ENCODE measurements at places on chromosomes 5 and 9.

DNA sequence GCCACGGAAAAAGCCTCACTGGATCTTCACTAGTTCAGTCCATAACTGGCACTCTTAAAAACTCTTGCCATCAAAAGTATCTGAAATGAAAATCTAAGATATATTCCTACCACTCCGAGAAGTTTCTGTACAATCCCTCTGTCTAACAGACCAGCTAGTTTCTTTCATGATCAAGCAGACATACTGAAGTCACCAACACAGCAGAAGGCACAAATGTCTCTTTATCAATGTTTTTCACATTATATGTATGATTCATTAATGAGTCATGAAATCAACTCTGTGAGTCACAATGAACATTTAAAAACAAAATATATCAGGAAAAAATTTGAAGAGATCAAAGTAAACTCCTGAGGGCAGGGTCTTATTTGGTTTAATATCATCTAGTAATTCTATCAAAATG lies 50.8 kb downstream of the F2R start:
- no peak for DNase-seq

- DNase-seq: no peak
Observed at GRCh38 chr9:110129425-110129824, 78.5 kb downstream of the C9orf152 start.

DNA sequence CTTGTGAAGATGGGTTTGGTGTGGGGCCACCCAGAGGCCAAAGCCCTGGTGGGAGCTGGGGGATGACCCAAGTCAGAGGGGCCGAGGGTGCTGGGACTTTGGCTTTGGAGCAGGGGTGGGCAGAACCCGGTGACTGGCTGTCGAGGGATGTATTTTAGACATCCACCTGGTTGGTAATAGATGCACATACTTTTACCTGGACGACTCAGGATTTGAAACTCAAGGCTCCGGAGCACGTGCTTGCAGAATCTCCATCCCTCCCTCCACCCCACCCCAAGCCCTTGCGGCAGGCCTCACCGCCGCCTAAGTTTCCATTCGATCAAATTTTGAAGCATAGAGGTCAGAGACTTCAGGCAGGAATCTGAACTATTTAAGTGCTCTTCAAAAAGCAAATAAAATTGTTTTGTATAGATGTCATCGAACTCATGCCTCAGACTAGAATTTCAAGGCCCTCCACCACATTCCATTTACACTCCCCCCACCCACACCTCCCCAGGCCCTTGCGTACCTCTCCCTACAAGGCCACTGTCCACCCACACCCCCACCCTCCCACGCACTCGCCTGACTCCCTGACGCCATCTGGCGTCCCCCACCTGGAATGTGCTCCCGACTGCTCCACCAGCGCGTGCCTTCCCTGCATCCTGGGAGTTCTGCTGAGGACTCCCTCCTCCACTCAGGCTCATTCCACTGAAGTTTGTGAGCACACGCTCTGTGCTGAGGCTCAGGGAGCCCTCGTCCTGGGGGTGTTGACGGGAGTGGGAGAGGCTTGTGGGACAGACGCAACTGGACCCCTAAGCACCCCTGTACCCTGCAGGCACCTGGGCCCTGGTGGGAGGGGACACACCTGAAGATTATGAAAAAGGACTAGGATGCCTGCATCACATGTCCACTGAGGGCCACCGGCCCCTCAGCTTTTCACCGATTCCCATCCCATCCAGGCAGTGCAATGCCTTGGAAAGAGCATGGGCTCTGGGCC lies 56.4 kb upstream of the RPL26L1 start:
- DNase-seq: no peak

GRCh38 chr9:23677446-23677845 lies 148.6 kb downstream of the ELAVL2 start:
- DNase-seq: no peak

- DNase-seq: peak; percentile 86
Observed at GRCh38 chr5:43008363-43009153, 31.6 kb downstream of the ANXA2R start.

DNA sequence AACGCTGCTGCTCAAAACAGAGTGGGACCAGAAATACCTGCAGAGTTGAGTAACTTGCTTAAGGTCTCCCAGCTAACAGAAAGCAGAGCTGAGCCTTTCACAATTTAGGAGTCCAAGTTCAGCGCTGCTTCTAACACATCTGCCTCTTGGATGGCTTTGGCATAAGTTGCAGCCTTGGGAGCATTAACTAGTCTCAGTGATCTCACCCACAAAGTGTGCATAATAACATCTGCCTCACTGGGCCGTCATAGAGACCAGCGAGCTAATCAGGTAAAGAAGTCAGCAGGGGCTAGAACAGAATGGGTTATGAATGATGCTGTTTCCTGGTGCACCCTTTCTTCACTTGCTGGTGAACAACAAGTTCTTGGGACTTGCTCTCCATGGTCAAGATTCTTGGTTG lies 36.5 kb downstream of the WWC1 start:
- DNase-seq: no peak

DNA sequence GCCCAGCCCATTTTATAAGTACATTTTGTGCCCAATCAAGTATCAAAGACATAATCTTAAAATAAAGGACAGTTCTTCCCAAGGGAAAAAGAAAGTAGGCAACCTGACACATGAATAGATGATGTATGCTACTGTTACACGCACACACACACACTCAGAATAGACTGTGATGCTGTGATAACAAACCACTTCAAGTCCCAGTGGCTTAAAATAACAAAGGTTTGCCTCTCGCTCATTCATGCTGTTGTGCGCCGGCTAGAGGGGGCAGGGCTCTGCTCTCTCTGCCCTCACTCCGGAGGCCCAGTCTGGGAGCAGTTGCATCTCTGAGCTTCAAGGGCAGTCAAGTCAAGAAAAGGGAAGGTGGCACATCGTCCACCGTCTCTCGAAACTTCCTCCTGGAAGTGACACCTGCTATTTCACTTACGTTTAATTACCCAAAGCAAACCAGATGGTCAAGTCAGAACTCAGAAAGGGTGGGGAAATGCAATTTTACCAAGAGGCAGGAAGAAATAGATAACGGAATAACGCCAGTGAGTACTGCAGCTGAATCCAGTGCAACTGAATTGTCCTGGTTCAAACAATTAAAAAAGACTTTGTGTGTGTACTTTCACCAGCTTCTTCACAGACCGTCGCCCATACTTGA lies 43.3 kb downstream of the ANKRD33B start:
- no peak for DNase-seq

GRCh38 chr9:108997112-108997511 lies 16.2 kb downstream of the CTNNAL1 start:
- no peak for DNase-seq

- no peak for DNase-seq
Observed at GRCh38 chr5:59158165-59158564, 575.3 kb downstream of the RAB3C start.

GRCh38 chr9:27183701-27184100 lies 74.7 kb downstream of the TEK start:
- DNase-seq: no peak

DNA sequence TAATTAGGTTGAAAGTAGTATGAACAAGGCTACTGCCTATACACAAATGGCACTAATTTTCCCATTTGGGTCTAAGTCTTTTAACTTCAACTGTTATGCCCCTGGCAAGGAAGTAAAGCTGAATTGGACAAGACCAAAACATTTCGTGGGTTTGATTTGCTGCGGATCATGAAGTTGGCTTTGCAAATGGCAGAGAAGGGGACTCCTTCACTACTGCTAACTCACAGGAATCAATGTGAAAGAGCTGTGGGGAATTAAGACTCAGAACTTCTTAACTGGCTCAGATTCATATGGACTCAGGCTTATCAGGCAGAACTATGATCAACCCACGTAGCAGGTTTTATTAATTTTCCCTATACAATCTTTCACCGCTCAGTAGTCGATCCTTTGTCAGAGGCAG lies 73.8 kb upstream of the IFNE start:
- DNase-seq: no peak

- no peak for DNase-seq
Observed at GRCh38 chr5:126471247-126471646, 48.0 kb downstream of the GRAMD2B start.

GRCh38 chr5:171390883-171391677 lies 3.4 kb downstream of the NPM1 start:
- DNase-seq: no peak

- DNase-seq: no peak
Observed at GRCh38 chr9:81626511-81626910, 62.8 kb downstream of the TLE1 start.

GRCh38 chr5:95581576-95581975 lies 26.7 kb downstream of the ARSK start:
- no peak for DNase-seq

DNA sequence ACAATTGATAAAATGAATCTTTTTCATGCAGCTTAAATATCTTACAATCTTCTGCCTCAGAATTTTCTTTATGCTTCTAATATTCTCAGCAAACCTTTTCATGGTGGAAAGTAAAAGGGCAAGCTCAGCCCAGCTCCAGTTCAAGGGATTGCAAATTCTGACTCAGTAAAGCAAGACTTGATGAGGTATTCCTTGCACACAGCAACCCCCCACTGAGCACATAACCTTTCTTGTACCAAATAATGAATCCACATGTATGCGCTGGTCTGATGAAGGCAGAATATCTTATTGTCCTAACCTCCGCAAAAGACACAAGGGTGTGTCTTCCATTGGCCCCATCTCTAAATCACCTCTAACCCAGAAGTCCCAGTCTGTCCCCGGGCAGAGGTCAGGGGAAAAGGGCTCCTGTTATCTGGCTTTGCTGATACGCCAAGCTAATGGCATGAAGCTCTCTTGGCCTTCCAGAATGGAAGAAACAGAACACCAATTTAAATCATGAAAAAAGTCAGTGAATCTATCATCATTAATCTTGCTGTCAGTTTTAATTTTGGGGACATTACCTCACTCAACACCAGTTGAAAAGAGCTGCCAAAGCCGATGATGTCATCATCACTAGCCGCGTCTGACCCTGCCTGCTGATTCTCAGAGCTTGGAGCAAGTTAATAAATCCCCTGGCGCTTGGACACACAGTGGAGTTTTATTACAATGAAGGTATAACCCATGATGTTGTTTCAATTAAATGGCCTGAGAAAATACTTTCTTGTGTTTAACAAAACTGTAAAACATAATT lies 592.5 kb upstream of the CLINT1 start:
- DNase-seq: no peak

- DNase-seq: no peak
Observed at GRCh38 chr9:122097679-122098315, 4.7 kb upstream of the TTLL11 start.

- no peak for DNase-seq
Observed at GRCh38 chr9:111099199-111100008, 61.1 kb upstream of the LPAR1 start.

DNA sequence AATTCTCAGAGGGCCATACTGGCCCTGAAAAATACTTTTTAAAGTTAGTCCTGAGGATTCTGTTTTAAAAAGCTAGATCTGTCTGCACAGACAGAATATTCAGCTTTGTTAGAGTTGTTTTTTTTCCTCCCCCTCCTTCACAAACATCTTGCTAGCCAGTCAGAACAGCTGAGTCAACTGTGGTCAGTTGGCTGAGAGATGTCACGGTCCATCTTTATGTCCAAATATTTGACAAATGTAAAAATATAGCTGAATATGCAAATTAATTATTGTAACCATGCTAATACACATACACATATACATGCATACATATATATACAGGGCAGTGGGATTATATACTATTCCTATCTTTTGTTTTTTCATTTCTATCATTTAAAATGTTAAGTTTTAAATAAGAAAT lies 33.9 kb downstream of the UNC13B start:
- no peak for DNase-seq

Measured in effector memory CD4-positive, alpha-beta T cell (primary cell).